Activated CD8-positive, alpha-beta memory T cell treated with anti-CD3 and anti-CD28 coated beads for 24 hours (primary cell): ENCODE measurements at places on chromosomes 3 and 15.

DNA sequence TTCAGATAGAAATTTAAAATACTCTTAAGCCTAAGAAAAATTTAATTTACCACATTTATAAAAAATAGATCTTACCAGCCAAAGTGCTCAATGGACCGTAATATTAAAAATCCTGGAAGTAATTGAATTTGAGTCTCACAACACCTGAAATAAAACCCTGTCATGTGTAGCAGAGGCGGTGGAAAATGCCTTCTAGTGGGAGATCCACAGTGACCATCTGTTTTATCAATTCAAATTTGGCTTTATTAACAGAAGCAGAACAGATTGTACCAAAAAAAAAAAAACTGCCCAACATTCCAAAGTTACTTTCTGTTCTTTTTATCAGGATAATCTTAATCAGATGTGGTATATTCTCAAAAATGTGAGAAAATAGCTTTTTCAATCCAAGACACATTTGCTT lies 71.7 kb downstream of the DMXL2 start:
- DNase-seq, result no peak

- no peak for DNase-seq
Observed at GRCh38 chr3:23746441-23746840, 59.3 kb upstream of the UBE2E1 start.

DNA sequence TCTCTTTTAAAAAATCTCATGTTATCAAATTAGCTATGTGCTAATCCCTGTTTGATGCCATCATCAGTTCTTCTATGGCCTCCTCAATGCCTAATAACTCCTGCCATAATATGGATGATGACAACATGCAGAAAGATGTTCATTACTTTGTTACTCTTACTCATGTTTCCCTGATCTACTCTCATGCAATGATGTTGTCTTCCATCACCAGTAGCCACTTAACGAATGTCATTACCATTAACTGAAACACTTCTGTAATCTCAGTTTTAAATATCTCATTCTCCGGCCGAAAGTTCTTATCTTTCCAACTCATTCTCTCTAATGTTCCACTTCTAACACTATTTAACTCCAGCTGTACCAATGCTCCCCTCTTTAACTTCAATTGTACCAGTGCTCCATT lies 1187.7 kb downstream of the OTOL1 start:
- no peak for DNase-seq

DNA sequence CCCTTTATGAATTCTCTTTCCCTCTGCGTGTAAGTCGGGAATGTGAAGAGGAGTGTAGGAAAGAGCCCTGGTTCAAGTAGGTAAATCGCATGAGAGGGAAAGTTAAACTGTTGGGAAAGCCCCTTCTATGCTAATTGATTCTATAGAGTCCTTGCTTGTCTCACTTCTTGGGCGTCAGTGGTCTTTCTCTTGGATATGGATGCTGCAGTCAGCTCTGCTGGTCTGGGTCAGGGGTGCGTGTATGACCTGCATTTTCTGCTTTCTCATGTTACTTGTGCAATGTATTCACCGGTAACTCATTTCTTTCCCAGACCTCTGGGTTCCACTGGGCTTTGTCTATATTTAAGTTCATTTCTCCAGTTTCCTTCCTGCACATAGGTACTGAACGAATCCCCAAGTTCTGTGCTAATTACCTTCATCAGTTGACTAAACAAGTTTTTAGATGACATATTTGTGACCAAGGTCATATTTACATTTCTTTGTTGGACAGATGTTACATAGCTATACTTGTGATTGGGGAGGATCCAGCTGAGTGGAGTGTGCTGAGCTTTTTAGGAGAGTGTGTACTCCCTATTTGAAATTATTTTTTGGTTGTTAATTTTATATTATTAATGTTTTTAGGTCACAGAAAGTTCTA lies 1.4 kb downstream of the SETD5 start:
- peak; percentile 66 for DNase-seq

DNA sequence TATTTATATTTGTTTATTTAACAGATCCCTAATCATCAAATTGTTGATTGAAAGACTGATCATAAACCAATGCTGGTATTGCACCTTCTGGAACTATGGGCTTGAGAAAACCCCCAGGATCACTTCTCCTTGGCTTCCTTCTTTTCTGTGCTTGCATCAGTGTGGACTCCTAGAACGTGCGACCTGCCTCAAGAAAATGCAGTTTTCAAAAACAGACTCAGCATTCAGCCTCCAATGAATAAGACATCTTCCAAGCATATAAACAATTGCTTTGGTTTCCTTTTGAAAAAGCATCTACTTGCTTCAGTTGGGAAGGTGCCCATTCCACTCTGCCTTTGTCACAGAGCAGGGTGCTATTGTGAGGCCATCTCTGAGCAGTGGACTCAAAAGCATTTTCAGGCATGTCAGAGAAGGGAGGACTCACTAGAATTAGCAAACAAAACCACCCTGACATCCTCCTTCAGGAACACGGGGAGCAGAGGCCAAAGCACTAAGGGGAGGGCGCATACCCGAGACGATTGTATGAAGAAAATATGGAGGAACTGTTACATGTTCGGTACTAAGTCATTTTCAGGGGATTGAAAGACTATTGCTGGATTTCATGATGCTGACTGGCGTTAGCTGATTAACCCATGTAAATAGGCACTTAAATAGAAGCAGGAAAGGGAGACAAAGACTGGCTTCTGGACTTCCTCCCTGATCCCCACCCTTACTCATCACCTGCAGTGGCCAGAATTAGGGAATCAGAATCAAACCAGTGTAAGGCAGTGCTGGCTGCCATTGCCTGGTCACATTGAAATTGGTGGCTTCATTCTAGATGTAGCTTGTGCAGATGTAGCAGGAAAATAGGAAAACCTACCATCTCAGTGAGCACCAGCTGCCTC lies 14.7 kb downstream of the THBS1 start:
- no peak for DNase-seq
